ENCODE measurements at places on chromosomes 1 and 21. TPM values are rescaled to one million over a fixed set of nuclear protein-coding genes. Genes with fewer than 3 reads are reported as not detected.

Gene SPRR2B
- total RNA-seq: not detected

Gene LAMC1
- 207 TPM for total RNA-seq

Gene CADM3
- 89.3 TPM for total RNA-seq

Gene NBPF4
- not detected for total RNA-seq

Gene RAB13
- total RNA-seq: 26.3 TPM

Gene KIF21B
- total RNA-seq: 76.3 TPM

Gene SAMD11
- total RNA-seq: 102 TPM

Gene RGS13
- total RNA-seq: not detected

Measured in camera-type eye (tissue), 1 donor.